Right renal pelvis (tissue), 4 donors: ENCODE measurements at places on chromosomes 5 and 9. TPM values are rescaled to one million over a fixed set of nuclear protein-coding genes. Genes with fewer than 3 reads are reported as not detected.
A peak's percentile ranks its signal among the peaks of the same experiment; 100 is the strongest.

Gene TAF11L7
- polyA plus RNA-seq, result not detected

Gene FUT7
- 0.04 TPM for polyA plus RNA-seq

GRCh38 chr9:110728058-110728457, 59.5 kb downstream of the MUSK start:
- no peak for DNase-seq

- DNase-seq, result no peak
These were observed 29.4 kb downstream of the NUTM2F start for GRCh38 chr9:94298949-94299599.

DNA sequence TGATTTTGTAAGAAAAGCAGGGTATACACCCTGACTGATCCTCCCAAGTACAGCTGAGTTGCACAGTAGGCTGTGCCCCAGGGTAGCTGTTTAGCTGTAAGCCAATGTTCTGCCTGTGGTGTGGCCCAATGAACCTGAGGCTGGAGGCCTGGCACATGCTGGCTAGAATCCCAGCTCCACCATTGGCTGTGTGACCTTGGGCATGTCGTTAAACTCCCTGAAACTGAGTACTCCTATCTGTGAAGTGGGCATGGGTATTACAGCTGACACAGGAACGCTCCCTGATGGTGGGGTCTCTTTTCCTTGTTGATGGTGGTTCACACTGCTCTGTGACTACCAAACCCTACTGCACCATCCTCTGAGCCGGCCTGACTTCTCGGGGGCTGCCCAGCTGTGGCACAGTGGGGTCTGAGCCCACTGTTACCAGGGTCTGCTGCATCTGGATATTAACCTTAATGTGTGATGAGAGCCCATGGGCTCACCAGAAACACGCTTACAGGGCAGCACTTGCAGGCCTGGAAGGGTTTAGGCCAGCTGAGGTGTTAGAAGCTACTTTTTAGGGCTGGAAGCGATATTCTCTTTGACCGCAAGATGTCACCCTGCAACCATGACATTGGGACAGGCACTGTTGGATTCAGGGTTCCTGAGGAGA, 7.0 kb upstream of the GADD45G start:
- peak; percentile 65 for DNase-seq

- no peak for DNase-seq
These were observed 262.9 kb downstream of the IRX1 start for GRCh38 chr5:3858524-3858923.
